ENCODE measurements at places on chromosomes 7 and 10.

GRCh38 chr10:102951316-102951715 is 33.2 kb downstream of the CNNM2 start:
- no peak for DNase-seq

GRCh38 chr10:103499881-103500280 is 6.4 kb downstream of the NEURL1 start:
- DNase-seq, result no peak

DNA sequence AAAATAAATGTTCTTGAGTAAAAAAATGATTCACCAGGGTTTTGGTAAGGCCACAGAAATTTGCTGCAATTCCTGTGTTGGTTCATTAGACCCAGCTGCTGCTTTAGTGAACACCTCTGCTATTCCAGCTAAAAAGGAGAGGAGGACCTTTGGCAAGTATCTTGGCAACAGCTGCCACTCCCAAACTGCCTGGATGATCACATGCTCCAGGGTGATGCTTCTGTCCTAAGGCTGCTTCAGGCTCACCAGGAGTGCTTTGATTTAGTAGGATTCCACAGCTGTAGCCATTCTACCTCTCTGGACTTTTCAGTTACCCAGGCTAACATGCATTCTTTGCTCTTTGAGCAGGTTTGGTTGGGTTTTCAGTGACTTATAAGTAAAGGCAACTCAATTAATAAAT is 82.6 kb upstream of the NPVF start:
- no peak for DNase-seq

- no peak for DNase-seq
These were observed 202.1 kb downstream of the TNS3 start for GRCh38 chr7:47379629-47380324.

DNA sequence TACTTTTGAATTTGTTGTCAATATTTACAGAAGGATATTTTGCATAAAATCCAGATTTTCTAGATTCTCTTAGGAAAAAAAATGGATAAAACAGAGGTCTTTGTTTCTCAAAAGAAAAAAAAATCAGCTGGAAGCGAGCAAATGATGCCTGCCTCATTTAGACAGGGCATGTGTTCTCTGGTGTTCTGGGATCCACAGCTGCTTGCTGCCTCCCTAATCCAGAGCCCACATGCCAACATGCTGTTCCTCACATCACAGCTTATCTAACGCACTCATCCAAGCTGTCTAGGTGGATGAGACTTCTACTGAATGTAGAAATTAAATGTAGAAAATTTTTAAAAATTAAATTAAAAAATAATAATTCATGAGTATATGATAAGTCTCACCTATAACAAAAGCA is 630.1 kb downstream of the SORCS1 start:
- no peak for DNase-seq

DNA sequence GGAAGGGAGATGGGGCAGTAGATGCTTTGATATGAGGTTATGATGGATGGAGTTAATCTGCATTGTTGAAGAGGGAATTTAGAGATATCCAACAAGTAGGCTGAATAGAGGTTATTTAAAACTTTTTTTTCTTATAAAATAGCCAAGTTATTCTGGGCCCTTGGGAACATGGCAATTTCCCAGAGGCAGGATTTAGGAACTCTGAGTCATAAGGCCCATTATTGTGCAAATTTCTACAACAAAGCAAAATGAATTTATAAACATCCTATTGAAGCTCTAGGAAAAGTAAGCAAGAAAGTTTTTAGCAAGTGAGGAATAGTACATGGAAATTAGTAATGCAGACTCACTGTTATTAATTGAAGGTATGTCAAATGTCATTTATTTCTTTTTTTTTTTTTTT is 160.9 kb upstream of the NPY start:
- DNase-seq, result no peak

DNA sequence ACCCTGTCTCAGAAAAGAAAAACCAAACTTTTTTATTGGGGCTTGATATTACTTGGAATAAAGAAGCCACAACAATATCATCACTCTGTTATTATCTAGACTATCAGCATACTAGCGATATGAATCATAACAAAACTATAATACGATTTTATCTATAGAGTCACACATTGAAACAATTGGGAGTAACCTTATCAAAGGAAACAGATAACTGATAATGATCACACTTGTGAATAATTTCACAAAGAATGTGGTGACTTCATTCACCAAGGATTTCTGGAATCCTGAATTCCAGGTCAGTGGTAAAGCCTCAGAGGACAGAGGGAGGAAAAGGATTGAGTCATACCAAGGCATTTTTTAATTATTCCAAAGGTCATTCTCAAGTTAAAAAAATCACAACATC is 32.1 kb upstream of the NMT2 start:
- no peak for DNase-seq

- no peak for DNase-seq
These were observed 149.2 kb upstream of the GHITM start for GRCh38 chr10:83990126-83990525.

GRCh38 chr10:97548828-97549455 is 23.6 kb upstream of the ANKRD2 start:
- DNase-seq, result no peak

- DNase-seq, result no peak
These were observed 50.2 kb downstream of the CDK1 start for GRCh38 chr10:60828489-60828852.
